Psoas muscle (tissue), 8 donors: ENCODE measurements at places on chromosomes 4 and X. TPM values are rescaled to one million over a fixed set of nuclear protein-coding genes. Genes with fewer than 3 reads are reported as not detected.

GRCh38 chr4:102578819-102579218, 77.7 kb downstream of the NFKB1 start:
- DNase-seq = no peak

DNA sequence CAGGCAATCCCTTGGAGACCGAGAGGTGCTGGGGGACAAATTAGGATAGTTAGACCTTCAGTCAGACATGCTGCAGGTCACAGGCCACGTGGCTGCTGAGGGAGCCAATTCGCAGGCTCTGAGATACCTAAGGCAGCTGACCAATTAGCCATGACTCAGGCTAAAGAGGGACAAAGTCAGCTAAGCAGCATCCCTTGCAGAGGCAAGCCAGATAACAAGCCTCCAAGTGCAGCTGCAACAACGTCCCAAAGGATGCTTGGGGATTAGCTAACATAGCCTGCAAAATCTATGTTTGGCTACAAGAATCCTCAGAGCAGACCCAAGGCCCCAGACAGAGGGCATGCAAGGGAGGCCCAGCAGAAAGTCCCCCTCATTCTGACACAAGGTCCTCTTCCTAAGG, 93.5 kb downstream of the SEL1L3 start:
- DNase-seq = no peak

Gene CLIC2
- polyA plus RNA-seq = 3.4 TPM

DNA sequence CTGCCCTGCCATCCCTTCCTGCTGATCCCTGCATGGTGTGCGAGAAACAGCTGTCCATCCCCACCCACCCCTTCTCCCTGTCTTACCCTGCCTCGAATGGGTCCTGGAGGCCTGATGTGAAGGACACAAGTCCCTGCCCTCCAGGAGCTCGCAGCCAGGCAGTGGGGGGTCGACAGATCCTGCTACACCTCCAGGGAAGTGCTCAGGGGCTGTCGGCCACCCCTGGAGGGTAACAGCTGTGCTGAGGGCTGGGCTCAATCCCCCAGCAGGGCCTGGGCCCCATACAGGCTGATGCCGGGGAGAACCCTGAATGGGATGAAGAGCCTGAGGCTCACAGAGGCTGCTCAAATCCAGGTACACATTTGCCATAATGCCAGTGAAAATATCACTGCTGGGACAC, 17.6 kb downstream of the HMX1 start:
- DNase-seq = peak; percentile 32

- DNase-seq = no peak
Observed at GRCh38 chr4:14566518-14566917, 435.8 kb upstream of the CPEB2 start.

Gene PAK3
- polyA plus RNA-seq = 0.04 TPM

GRCh38 chrX:68932611-68933010, 103.8 kb downstream of the EFNB1 start:
- DNase-seq = no peak

Gene RPL9
- polyA plus RNA-seq = 1,313 TPM

Gene FGFR3
- 0.29 TPM for polyA plus RNA-seq

- DNase-seq = no peak
Observed at GRCh38 chrX:69146739-69147138, 18.5 kb downstream of the PJA1 start.

DNA sequence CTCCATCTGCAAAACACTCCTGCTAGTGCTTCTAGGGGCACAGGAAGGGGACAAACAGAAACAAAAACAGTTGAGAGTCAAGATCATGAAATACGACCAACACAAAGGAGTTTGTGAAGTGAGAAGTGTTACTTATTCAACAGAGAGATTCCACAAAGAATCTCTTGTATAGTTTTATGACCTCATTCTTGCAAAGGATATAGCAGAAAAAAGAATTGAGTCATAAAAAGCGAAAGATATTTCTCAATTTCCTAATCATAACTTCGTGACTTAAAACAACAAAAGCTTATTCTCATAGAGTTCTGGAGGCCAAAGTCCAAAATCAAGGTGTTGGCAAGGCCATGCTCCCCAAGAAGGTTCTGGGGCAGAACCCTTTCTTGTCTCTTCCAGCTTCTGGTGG, 40.7 kb downstream of the TIGD4 start:
- DNase-seq = no peak

DNA sequence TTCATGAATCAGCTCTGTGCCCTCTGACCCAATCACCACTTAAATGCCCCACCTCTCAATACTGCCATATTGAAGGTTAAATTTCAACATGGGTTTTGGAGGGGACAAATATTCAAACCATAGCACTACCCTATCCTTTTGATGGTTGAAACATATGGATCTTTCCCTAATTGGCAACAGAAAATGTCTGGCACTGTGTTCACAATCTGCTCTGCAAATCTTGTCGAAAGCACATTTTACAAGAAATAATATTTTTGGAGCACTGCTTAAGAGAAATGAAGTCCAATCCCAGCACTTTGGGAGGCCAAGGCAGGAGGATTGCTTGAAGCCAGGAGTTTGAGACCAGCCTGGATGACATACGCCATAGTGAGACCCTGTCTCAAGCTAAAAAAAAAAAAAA, 130.6 kb upstream of the FAM9C start:
- DNase-seq = no peak

DNA sequence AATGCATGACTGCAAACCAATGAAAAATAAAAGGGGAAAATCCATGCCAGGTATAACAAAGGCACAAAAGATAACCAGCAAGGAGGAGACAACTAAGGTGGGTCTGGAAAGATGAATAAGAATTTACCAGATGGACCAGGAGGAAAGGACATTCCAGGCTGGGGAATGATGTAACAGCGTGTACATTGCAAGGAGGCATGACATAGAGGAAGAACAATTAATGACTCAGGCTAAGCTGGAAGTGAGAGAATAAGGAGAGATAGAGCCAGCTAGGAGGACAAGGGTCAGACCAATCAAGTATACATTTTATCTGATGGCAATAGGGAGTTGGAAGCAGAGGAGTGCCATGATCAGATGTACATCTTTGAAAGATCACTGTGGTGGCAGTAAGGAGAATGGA, 57.0 kb downstream of the MTMR8 start:
- DNase-seq = no peak

- no peak for DNase-seq
Observed at GRCh38 chrX:10074241-10074941, 82.4 kb upstream of the CLCN4 start.

Gene AMMECR1
- 0.76 TPM for polyA plus RNA-seq

DNA sequence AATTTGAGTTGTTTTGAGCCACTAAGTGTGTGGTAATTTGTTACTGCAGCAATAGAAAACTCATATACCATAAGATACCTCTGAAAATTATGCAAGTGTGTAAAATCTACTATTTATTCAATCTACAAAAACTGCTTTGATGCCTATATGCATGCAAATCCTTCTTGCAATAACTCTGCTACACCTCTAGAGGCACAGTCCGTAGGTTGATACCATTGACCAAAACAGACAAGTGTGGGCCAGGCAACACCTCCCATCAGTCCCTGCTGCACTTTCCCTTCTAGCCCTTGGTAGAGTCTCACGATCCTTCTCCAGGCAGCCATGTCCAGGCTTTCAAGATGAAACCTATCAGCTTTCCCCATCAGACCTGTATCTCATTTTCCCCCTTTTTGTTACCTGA, 48.8 kb upstream of the FAM9A start:
- DNase-seq = no peak

DNA sequence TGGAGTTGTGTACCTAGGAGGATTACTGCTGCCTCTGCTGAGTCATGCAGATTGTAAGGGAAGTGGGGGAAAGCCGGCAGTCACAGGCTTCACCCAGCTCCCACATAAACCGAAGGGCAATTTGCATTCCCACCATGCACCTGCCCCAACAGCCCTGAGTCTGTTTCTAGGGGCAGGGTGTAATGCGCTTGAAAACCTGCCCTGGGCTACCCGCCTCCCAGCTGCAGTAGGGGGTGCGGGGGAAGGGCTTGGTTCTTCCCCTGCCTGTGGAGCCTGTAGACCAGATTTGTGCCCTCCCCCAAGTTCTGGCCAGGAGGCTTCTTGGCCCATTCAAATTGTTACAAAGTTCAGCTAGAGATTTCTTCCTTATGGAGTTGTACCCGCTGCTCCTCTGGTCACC, 269.2 kb upstream of the DDX53 start:
- no peak for DNase-seq

DNA sequence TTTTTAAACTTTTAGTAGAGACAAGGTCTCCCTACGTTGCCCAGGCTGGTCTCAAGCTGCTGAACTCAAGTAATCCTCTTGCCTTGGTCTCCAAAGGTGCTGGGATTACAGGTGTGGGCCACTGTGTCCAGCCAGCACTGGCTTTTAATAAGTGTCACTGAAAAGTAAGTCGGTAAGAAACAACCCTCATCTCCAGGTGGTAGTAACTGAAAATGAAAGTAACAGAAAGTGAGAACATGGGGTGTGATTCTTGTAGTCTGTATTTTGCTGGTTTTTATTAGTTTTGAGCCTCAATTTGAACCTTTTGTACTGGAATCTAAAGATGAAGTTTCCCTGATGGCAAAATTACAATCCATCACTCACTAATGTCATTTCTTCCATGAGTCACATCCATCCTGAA, 238.1 kb upstream of the AGA start:
- no peak for DNase-seq
